NCI-H748 treated with DMSO at 0.1 percent for 48 hours (cell line): ENCODE measurements at places on chromosomes 2 and 18.

DNA sequence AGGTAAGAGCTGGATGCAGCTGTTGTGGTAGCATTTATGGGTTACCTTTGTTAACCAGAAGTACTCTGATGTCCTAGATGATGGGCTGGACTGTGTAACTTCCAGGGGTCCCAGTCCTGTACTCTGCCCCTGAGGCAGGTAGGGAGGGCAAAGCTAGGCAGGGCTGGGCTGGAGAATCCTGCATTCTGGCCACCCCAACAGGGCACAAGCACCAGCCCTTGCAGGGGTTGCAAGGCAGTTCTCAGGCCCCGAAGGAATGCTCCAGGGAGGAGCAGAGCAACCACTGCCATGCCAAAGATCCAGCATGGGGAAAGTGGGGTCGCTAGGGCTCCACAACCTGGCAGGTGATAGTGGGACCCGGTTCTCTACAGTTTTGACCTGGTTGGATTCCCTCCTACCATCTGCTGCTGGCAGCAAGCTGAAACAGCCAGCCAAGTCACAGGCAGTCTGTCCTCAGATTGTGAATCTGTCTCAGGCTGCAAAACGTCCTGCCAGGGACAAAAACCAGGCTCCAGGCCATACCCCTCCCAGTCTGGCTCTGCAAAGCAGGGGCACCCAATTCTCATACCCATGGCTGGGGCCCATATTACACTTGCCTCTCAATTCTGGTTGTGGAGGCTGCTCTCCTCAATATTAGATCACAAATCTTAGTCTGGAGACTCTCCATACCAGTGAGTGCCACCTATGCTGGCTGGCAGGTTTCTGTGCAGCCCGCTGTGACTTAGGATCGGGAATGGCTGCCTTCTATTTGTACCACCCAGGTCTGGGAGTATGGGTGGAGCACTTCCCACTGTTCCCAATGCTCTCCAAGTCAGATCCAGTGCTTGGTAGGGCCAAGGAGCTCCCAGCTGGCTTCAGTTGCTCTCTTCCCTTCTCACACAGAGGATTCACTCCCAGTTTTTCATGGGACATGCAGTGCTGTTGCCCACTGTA is 61.1 kb downstream of the SMCHD1 start:
- DNase-seq = no peak

DNA sequence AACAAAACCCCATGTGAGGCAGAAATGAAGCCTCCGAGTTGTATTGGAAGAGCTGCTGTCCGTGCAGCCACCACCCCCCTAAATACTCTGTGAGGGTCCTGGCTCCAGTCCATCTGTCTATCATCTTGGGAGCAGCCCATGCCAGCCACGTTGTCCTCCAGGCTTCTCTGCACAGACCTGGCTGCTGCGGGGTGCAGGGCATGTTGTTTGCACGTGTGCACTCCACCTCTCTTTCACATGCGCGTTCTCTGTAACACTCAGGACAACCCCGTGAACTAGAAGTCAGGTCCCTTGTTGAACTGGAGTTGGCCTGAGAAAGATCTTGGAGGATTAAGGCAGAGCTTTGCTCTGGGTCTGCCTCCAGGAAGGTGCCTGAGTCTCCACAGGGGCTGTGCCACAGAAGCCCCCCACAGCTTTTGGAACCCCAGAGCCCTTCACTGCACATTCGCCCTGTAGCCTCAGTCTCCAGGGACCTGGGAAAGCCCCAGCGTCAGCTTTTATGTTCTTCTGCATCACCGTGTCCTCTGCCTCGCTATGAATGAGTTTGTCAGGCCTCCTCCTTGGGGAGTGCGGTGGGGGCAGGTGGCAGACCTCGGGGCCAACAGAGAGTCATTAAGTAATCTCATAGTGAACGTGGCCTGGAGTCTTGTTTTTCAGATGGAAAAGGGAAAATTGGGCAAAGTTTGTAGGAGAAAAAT is 16.6 kb downstream of the RTP5 start:
- DNase-seq = no peak

DNA sequence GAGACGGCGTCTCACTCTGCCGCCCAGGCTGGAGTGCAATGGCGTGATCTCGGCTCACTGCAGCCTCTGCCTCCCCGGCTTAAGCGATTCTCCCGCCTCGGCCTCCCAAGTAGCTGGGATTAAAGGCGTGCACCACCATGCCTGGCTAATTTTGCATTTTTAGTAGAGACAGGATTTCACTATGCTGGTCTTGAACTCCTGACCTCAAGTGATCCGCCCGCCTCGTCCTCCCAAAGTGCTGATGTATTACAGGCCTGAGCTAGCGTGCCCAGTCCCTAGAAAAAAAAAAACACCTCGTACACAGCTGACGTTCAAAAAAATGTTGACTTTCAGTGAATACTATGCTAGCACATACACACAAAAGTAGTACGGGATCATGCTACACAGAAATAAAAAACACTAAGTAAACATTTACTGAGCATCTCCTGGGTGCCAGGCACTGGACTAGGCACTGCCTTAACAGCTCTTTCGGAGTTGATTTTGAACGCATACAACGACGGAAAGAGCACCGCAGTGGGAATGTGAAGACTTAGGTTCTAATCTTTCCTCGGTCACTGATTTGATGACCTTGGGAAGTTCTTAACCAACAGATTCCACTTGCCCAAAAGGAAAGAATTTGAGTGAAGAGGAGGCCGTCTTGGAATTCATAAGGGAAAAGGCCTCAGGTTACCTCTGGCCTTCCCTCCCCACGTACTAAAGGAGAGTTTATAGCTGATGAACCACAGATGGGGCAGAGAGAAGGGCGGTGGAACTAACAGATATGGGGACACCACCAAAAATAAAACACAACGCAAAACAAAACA is 1.1 kb downstream of the DNAJC27 start:
- DNase-seq = no peak

GRCh38 chr18:79797518-79798345 is at the start of gene KCNG2:
KCNG2 (plus strand) TSS chr18:79797938; CDS start chr18:79863668, 65,730 bp downstream.
- DNase-seq = peak; percentile 34

DNA sequence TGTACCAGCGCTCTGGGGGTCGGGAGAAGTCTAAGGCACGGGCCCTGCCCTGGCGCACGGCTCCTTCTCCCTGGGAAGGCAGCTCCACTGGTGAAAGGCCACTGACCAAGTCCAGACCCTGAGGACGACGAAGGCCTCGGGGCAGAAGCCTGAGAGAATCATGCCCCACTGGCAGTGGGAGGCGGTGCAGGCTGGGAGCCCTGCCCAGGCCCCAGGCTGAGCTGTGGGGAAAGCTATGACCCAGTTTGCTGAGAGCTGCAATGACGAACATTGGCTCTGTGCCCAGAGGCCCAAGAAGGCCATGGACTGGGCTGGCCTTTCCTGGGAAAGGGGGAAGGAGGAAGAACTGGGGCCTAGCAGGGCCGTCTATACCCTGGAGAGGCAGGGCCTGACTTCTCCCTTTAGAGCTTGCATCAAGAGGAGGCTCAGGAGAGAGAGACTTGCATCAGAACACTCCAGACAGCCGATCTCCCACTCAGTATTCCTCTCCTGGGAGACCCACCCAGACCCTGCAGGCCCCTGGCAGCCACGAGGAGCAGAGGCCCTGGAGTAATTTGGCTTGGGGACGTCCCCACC is 32.9 kb downstream of the HS1BP3 start:
- DNase-seq = no peak

DNA sequence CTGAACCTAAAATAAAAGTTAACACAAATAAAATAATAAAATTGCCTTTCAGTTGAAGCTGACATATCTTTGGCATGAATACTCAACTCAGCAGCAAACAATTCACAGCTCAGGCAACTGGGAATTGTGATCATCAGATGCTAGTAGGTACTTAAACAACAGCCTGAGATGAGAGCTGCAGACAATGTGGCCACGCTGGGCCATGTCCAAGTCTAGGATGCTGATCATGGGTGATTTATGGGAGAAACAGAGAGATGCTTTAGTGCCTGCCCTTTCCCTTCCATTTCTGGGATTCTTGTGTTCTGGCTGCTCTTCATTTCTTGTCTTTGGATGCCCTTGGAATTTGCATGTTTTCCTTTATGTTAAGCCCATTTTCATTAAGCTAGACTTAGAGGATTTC is 212.4 kb upstream of the CWC22 start:
- no peak for DNase-seq

DNA sequence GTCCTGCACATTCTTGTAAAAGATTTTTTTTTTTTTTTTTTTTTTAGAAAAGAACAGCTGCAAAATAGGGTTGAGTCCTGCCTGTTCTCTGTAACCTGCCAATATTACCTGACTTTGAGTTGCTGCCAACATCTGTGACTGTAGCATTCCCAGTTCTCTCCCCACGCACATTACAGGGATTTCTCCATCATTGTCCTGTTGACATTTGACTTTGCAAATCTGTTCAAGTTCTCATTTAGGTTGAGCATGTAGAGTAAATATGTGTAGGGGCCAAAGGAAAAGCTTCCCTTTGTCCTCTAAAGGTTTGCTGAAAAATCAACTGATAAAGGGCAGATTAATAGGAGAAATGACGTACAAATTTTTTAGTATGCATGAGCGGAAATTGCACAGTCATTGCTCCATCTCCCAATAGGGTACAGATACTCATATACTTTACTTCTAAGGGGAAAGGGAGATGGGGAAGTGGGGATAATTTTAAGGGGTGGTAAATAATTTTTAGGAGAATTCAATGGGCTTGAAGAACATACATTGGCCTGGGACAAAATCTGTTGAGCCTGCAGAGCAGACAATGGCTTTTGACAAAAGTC is 385.5 kb downstream of the PIK3C3 start:
- DNase-seq = no peak

GRCh38 chr2:234669621-234670020 is 172.7 kb upstream of the ARL4C start:
- DNase-seq = no peak

GRCh38 chr2:55712477-55713060 is 18.9 kb upstream of the PNPT1 start:
- DNase-seq = no peak

GRCh38 chr2:34266908-34267697 is 668.0 kb upstream of the FAM98A start:
- DNase-seq = no peak

- no peak for DNase-seq
Measured at GRCh38 chr2:154588838-154589237, 109.7 kb upstream of the KCNJ3 start.

GRCh38 chr2:30134582-30134981 is 12.2 kb upstream of the YPEL5 start:
- DNase-seq = no peak

- no peak for DNase-seq
Measured at GRCh38 chr2:160197587-160197986, 2.5 kb downstream of the ITGB6 start.

DNA sequence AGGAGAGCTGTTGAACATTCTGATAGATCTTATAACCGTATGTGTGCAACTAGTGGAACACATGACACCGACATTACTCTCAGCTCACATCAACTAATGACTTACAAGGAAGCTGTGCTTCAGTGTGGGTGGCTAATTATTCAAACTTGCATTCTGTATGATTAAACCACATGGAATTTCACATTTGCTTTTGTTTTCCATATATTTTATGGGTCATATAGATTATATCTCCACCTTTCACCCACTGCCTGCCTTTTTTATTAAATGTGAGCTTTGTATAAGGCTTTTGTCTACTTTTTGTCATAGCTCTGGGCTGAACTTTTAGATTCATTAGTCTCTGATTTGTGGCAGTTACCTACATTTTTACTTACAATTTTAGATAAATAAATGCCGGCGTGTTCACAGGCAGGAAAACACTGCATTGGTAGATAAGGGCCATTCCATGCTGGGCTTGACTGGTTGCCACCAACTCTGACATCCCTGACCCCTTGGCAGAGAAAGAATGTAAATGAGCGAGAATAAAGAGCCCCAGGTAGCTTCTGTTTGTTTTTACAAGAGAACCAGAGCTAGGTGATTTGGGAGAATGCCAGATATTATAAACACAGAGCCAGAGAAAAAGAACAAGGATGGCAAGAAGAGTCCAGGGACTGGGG is 35.7 kb downstream of the LYPD6 start:
- peak; percentile 96 for DNase-seq

- DNase-seq = no peak
Measured at GRCh38 chr2:64067326-64067725, 48.1 kb upstream of the VPS54 start.

DNA sequence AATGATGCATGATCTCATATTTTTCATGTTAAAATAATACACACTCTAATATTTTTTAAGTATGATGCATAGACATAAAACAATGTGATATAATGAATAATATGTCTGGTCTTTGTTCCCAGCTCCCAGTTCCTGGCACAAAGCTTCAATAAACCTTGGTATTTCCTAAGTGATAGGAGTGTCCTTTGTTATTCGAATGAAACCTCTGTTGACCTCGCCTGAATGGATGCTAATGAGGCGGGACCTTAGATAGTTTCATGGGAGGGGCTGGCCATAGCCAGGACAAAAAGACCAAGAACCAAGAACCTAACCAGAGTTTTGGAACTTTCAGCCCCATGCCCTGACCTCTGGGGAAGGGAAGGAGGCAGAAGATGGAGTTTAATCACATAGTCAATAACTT is 257.7 kb upstream of the COPS8 start:
- no peak for DNase-seq

GRCh38 chr2:133521146-133521745 is 47.0 kb downstream of the NCKAP5 start:
- no peak for DNase-seq

GRCh38 chr2:6523476-6523875 is 342.2 kb downstream of the CMPK2 start:
- DNase-seq = no peak

GRCh38 chr2:172181840-172182239 is 79.1 kb upstream of the DLX2 start:
- no peak for DNase-seq

DNA sequence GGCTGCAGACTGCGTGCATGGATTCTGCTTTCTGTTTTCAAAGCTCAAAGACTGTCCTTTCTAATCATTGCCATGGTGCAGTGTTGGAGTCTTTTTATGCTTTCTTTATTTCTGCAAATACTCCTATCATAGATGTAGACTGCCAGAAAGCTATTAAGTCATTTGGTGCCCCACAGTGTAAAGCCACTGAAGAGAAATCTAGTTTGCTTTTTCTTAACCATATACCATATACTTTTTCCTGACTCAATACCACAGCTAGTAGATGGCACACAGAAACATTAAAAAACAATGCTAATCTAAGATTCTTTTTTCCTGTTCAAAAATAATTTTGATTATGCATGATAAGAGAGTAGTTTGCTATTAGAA is 109.9 kb upstream of the RAB27B start:
- no peak for DNase-seq

GRCh38 chr2:179483131-179483530 is 218.5 kb upstream of the SESTD1 start:
- no peak for DNase-seq

- no peak for DNase-seq
Measured at GRCh38 chr2:8549273-8549922, 132.5 kb upstream of the ID2 start.

GRCh38 chr2:38875576-38876367 is at the start of the genes DHX57 and MORN2:
DHX57 (minus strand) TSS chr2:38875934; CDS start chr2:38868405, 7,529 bp downstream.
MORN2 (plus strand) TSS chr2:38875976.
- DNase-seq = peak; percentile 56

GRCh38 chr2:199524689-199525574 is 67.2 kb upstream of the SATB2 start:
- DNase-seq = no peak

DNA sequence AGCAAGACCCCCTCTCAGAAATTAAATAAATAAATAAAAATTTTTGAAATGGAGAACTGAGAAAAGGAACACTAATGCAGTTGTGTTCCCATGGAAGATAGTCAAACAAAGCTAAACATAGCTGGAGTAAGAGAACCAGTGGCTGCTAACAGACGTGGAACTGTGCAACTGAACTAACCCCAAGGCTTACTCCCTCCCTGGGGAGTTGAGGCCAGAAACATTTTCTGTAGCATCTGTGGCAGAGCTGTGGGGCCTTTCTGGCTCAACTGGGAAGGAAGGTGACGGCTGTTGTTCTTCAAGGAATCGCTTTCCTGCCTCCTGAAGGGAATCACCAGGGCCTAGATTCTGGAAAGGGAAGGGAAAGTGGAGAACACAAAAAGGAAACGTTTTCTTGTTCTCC is 53.9 kb upstream of the B3GNT2 start:
- DNase-seq = no peak

- no peak for DNase-seq
Measured at GRCh38 chr2:215751200-215751910, 262.0 kb downstream of the MREG start.
